Jurkat, Clone E6-1 (cell line): ENCODE measurements at places on chromosomes 13 and 19.
A peak's percentile ranks its signal among the peaks of the same experiment; 100 is the strongest.

- DNase-seq = no peak
Measured at GRCh38 chr13:75800545-75800944, 164.4 kb downstream of the LMO7 start.

- DNase-seq = peak; percentile 55
Measured at GRCh38 chr13:45737571-45738017, 35.5 kb downstream of the CBY2 start.

DNA sequence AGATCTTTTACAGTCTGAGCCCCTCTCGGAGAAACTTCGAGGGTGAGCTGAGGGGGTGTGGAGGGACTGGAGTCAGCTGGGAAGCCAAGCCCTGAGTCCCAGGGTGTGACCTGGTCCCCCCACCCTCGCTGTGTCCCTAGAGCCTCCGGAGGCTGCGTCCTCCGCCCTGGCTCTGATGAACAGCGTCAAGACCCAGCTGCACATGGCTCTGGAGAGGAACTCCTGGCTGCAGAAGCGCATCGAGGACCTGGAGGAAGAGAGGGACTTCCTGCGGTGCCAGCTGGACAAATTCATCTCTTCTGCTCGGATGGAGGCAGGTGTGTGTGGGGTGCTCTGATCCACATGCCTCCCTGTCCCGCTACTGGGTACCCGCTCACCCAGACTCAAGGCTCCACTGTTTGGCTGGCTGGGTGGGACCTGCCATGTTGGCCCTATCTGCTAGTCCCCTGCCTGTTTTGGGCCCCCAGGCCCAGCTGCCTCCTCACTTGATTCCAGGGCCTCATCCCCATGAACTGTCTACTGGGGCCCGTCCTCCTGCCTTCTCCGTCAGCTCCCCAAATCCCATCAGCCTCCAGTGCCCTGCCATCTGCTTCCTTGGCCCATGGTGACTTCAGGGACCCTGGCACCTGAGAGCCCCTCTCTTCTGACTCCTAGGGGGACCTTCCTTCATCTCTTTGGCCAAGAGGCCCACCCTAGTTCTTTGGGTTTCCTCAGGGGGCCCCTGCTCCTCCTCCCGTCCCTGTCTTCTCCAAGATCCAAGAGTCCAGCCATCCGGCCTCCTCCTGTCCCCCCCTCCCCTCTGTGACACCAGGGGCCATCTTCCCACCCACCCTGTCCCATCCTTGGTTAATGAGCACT is 1.5 kb downstream of the CCDC106 start:
- DNase-seq = no peak

DNA sequence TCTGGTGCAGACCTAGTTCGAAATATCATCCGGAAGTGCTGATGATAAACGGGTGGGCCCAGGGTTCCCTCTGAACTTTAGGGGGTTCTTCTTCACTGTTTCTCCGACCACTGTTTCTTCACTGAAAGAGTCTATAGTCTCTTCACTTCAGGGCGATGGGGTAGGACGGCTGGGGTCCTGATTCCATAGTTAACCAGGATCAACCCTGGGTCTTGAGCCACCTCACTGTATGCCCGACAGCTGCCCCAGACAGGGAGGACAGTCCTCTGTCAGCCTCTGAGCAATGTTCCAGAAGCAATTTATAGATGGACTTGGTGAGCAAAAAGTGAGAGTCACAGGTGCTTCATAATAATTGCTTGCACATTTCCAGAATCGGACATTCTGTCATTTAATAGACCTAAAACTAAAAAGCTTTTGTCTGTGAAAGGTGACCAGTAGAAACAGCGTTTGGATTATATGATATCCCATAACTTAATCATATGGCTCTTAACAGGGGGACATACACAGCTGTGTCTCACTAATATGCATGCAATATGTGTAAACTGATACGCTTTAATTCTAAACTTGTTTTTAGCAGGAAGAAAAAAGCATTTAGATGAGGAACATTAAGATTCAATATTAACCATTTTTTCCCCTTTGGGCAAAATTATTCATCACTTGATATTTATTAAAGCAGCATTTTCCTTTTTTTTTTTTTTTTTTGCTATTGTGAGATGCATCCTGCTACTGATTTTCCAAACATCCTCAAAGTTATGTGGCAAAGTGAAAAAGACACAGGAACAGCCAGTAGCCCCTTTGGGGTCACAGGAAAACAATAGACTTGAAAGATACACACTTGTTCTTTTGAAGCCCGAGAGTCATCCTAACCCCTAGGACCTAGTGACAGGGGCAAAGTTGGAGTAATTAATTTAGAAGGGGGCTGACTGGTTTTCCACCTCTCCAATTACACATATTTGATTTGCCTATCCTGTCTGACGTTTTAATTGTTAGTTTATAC is 277.0 kb downstream of the ZNF536 start:
- DNase-seq = no peak

DNA sequence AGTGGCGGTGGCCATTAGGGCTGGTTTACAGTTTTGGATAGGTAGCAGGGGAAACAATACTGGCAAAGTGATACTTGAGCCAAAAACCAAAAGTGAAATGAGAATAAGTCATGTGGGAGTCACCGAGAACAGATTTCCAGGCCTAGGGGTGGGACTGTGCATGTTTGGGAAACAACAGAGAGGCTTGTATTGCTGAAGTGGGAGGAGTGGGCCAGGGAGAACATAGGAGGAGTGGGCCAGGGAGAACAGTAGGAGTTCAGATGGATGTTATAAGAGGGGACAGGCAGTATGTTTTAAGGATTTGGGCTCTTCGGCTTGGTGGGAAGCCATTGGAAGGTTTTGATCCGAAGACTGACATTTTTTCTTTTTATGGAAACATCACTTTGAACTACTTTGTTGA is 35.5 kb downstream of the AKAP11 start:
- DNase-seq = no peak

- no peak for DNase-seq
Measured at GRCh38 chr19:3608750-3609322, 2.2 kb upstream of the TBXA2R start.

DNA sequence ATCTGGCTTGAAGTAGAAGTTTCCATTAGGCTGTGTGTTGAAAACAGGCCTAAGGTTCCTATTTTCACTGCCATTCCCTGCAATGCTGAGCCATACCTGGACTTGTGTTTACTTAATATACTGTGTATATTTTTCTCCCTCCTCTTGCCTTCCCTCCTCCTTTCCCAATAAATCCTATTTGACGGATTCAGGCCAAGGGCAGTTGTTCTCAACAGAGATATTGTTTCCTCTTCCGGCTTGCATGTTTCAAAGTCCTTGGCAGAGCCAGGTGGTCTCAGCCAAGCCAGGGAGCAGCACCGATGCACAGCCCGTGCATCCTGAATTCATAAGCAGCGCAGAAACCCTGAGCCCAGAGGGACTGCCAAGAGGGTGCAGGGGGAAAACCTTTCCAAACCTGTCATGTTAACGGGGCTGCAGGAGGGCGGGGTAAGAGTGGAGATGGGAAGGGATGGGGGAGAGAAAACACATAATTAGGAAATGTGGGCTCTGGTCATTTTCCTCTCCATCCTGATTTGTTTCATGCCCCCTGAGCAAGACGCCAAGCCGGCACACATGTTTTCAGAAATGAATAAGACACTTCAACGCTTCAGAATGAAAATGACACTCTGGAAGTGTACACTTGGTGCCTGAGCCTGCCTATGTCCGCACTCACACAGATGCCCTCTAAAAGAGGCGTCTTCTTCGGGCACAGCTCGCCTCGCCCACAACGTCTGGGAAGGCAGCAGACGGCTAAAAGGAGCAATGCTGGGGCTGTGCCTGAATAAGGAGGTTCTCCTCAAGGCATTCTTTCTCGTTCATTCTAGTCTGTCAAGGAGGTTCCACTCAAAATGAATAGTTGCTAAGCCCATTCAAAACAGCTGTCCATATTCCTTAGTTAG is 149.3 kb upstream of the UBL3 start:
- no peak for DNase-seq

DNA sequence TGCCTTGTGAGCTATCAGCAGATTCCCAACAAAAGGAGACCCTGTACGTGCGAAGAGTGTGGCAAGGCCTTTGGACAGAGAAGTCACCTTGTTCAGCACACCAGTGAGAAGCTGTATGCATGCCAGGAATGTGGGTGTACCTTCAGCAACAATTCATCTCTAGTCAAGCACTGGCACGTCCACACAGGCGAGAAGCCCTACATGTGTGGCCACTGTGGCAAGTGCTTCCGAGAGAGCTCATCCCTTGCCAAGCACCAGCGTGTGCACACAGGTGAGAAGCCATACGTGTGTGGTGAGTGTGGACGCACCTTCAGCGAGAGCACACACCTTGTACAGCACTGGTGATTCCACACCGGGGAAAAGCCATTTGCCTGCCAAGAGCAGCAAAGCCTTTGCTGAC is 7.6 kb upstream of the ZSCAN22 start:
- no peak for DNase-seq

DNA sequence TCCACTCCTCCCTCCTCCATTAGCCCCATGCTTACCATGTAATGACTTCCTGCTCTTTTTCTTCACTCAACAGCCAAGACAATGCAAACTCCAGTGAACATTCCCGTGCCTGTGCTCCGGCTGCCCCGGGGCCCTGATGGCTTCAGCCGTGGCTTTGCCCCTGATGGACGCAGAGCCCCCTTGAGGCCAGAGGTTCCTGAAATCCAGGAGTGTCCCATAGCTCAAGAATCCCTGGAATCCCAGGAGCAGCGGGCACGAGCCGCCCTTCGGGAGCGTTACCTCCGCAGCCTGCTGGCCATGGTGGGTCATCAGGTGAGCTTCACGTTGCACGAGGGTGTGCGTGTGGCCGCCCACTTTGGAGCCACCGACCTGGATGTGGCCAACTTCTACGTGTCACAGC is 2.9 kb upstream of the PPP1R37 start:
- no peak for DNase-seq

DNA sequence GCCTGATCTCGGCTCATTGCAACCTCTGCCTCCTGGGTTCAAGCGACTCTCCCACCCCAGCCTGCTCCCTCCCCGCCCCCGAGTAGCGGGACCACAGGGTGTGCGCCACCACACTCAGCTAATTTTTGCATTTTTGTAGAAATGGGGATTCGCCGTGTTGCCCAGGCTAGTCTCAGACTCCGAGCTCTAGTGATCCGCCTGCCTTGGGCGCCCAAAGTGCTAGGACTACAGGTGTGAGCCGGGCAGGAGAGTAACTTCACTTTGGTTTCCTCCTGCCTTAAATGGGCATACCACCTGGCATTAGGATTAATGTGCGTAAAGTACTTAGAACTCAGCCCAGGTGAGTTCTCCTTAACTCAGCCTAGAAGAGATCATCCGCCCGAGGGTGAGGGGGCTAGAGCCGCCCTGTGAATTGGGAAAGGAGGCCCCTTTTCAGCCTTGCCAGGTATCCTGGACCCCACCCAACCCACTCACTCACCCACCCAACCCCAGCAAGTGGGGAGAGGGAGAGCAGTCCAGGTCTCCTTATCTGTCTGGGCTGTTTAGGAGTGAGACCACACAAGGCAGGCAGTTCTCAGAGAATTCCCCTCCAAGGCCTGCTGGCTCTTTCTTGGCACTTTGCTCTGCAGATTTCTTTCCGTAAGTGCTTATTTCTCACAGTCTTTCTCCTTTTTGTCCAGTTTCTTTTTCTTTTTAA is 1.2 kb upstream of the ZFP36 start:
- no peak for DNase-seq

DNA sequence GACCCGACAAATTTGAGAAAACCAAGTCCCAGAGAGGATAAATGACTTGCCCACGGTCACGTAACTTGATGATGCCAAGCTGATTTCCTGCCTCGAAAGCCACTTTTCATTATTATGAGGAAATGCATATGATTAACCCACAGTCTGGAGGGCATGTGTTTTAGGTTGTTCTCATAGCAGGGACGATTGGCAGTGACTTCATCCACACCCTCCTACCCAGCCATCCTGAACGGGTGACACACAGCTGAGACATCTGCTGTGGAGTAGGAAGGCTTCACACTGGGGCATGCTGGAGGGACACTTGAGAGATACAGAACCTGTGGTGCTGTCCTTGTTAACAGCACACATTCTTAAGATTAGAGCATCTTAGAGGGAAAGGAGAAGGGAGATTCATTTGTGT is 65.4 kb upstream of the WDFY2 start:
- DNase-seq = peak; percentile 9

GRCh38 chr19:10421240-10422045 is 1.1 kb downstream of the PDE4A start:
- DNase-seq = no peak

DNA sequence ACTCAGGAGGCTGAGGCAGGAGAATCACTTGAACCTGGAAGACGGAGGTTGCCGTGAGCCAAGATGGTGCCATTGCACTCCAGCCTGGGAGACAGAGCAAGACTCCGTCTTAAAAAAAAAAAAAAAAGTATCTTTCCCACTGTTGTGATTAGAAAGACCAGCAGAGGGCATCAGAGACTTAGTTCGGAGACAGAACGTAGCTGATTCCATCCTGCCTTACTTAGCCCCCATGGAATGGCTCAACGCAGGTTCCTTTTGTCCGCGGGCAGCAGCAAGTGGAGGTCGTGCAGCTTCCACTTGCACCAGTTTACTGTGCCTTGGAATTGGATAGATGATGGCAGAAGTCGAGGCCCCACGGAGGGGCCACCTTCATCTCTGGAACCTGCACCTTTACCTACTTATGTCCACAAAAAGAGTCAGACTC is 8.1 kb downstream of the TIMM29 start:
- peak; percentile 79 for DNase-seq

- no peak for DNase-seq
Measured at GRCh38 chr19:15679089-15679488, 6.2 kb downstream of the CYP4F12 start.

DNA sequence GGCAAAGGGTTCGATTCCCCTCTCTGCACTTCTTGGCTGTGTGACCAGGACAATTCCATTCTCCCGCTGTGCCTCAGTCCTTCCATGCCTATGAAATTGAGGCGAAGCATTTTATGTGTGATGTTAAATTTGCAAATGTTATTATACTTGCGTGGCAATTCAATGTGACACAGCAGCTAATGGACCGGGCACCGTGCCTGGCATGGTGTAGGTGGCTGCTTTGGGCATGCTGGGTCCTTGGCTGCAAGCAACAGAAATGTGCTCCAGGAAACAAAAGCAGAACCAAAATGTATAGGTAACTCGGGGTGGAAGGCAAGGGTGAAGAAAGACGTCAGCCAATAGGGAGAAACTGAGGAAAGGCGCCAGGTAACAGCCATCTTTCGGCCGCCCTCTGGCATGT is 37.1 kb downstream of the TINCR start:
- no peak for DNase-seq

DNA sequence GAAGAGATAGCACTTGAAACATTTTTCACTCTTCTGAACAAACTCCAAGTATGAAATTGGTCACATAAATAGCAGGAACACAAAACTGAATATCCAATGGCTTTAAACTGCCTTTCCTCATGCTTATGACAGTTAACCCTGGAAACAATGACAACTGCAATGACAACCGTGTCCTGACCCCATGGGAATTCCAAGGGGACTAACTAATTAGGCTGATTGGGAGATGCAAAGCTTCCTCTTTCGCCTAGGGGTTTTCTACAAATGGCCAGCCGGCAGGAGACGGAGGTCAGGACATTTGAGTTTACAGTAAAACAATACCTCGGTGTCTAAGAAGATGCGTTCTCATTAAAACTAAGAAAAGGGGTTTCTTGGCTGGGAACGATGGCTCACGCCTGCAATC is 53.0 kb upstream of the URAD start:
- no peak for DNase-seq

DNA sequence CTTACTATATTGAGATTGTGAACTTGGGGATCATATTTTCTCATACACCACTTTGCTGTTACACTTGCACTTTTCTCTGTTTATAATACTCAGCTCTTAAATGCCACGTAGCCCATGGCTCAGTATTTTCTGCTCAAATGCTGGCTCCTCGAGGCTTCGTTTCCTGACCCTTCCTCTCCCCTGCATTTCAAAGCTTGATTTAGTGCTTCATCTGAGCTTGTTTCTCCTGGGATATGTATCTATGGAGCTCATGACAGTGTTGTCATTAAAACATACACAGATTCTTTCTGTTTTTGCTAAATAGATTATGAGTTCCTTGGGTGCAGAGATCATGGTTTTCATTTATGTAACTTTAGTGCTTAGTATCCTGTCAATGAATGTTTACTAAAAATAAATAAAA is 11.4 kb downstream of the CSNK1A1L start:
- no peak for DNase-seq
